ENCODE measurements at places on chromosomes 7 and 10.

GRCh38 chr7:20474249-20474648 is 141.2 kb upstream of the ABCB5 start:
- H3K27me3 ChIP-seq, result no peaks in the 10 kb centered on the region
- no peaks in the 10 kb centered on the region for H3K36me3 ChIP-seq
- no peaks in the 10 kb centered on the region for H3K4me1 ChIP-seq
- DNase-seq, result no peak

GRCh38 chr7:109354000-109354399 is 784.3 kb downstream of the DNAJB9 start:
- H3K4me1 ChIP-seq, result no peaks in the 10 kb centered on the region
- H3K27me3 ChIP-seq, result no peaks in the 10 kb centered on the region
- no peak for DNase-seq

DNA sequence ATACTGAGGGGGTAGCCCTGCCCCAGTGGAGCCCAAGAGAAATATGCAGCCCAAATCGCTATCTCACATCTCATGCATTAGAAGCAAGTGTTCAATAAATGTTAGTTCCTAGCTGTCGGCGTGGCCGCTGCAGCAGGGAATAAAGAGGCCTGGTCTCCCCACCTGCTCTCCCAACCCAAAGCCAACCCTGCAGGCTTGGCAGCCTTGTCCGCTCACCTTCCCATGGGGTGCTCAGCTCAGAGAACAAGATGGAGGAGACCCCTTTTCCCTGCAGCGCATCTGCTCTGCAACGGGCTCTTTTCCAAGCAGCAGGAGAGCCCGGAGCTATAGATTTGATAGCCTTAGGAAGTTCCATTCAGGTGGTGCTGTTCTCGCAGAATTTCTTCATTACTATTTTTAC is 12.0 kb upstream of the DOCK1 start:
- H3K4me3 ChIP-seq, result no peak overlapping the region
- H3K27me3 ChIP-seq, result peaks cover 8% of the 10 kb centered on the region
- peaks cover 1% of the 10 kb centered on the region for H3K4me1 ChIP-seq

DNA sequence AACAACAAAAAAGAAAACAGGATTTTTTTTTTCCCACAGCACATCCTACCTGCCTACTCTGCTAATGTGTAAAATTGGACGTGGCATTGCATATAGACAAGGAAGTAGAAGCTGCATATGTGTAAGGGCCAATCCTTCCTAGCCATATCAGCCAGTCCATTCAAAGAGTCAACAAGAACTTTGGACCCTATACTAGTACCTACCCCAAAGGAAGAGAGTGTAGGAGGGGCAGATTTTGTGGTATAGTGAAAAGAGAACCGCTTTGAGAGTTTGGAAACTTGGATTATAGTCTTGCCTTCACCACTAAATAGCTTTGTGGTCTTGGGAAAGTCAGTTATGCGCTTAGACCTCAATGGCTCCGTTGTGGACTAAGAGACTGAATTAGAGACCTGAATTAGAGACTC is 12.1 kb upstream of the MCU start:
- DNase-seq, result no peak
- peaks cover 5% of the 10 kb centered on the region for H3K4me1 ChIP-seq
- no peak overlapping the region for H3K4me3 ChIP-seq

GRCh38 chr7:79304711-79305110 is 148.8 kb downstream of the MAGI2 start:
- no peaks in the 10 kb centered on the region for H3K27me3 ChIP-seq
- no peaks in the 10 kb centered on the region for H3K4me1 ChIP-seq
- no peak for DNase-seq
- H3K4me3 ChIP-seq, result no peak overlapping the region
- H3K27ac ChIP-seq, result no peak overlapping the region
- H3K36me3 ChIP-seq, result no peaks in the 10 kb centered on the region

- H3K27me3 ChIP-seq, result no peaks in the 10 kb centered on the region
- H3K4me1 ChIP-seq, result peaks cover 1% of the 10 kb centered on the region
- no peak overlapping the region for H3K4me3 ChIP-seq
- no peak for DNase-seq
- H3K36me3 ChIP-seq, result peaks cover 20% of the 10 kb centered on the region
- H3K27ac ChIP-seq, result no peak overlapping the region
Observed at GRCh38 chr10:32273336-32273735, 73.6 kb downstream of the EPC1 start.

GRCh38 chr7:137539111-137539715 is 195.7 kb upstream of the PTN start:
- DNase-seq, result peak; percentile 91
- H3K27ac ChIP-seq, result peak overlapping the region; percentile 69
- H3K27me3 ChIP-seq, result no peaks in the 10 kb centered on the region
- H3K4me1 ChIP-seq, result peaks cover 3% of the 10 kb centered on the region
- H3K4me3 ChIP-seq, result no peak overlapping the region
- H3K36me3 ChIP-seq, result no peaks in the 10 kb centered on the region

DNA sequence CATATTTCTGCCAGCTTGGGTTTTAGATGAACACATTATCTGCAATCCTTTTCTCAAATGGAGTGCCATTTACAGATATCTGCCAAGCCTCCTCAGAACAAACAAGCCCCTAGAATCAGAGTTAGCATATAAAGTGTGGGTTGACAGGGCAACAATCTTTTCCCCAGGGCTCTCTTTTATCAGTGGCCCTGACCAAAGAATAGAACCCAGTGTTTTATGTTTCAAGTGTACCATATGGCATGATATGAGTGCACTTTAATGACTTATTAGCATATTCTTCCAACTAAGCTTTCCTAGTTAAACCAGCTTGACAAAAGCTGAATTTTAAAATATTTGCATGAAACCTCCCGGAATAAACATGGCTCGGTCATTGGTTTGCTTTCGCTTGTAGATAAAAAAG is 57.3 kb downstream of the EVX1 start:
- H3K27me3 ChIP-seq, result no peaks in the 10 kb centered on the region
- H3K4me3 ChIP-seq, result no peak overlapping the region
- no peaks in the 10 kb centered on the region for H3K36me3 ChIP-seq
- DNase-seq, result no peak

DNA sequence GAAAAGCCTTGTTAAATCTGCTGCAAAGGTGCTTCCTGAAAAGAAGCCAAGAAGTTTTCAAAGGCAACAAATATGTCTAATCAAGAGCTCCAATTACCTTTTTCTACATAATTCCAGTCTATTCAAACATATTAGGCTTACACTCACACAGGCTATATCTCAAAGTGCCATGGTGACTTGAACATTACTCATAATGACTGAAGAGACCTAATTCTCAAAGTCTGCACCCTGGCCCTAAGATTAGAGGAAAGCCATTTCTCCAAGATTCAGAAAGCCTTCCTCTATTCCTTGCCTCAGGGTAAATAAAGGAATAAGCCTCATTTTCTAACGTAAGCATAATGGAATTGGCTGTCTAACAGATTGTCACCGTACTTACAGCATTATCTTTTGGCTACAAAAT is 78.3 kb upstream of the THSD7A start:
- no peaks in the 10 kb centered on the region for H3K36me3 ChIP-seq
- no peaks in the 10 kb centered on the region for H3K27me3 ChIP-seq
- DNase-seq, result no peak
- H3K4me1 ChIP-seq, result no peaks in the 10 kb centered on the region

GRCh38 chr10:62826273-62826672 is 10.1 kb upstream of the EGR2 start:
- H3K36me3 ChIP-seq, result no peaks in the 10 kb centered on the region
- H3K27ac ChIP-seq, result no peak overlapping the region
- H3K27me3 ChIP-seq, result peaks cover 3% of the 10 kb centered on the region
- DNase-seq, result no peak

DNA sequence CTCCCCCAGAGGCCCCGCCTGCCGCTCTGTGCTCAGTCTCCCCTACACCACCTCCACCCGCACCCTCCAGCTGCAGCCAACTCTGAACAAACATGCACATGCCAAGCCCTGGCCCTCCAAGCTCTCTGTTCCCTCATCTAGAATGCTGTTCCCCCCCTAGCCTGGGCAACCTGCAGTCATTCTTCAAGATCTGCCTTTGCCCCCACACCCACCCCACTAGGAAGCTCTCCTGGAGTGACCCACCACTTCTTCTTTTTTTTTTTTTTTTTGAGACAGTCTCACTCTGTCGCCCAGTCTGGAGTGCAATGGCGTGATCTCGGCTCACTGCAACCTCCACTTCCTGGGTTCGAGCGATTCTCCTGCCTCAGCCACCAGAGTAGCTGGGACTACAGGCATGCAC is 13.7 kb downstream of the MYL10 start:
- H3K27ac ChIP-seq, result no peak overlapping the region
- peaks cover 48% of the 10 kb centered on the region for H3K27me3 ChIP-seq
- H3K4me1 ChIP-seq, result peaks cover 19% of the 10 kb centered on the region
- H3K4me3 ChIP-seq, result no peak overlapping the region
- DNase-seq, result no peak
- H3K36me3 ChIP-seq, result no peaks in the 10 kb centered on the region

- H3K27ac ChIP-seq, result no peak overlapping the region
- H3K4me1 ChIP-seq, result no peaks in the 10 kb centered on the region
Observed at GRCh38 chr10:58981846-58982245, 194.6 kb upstream of the PHYHIPL start.

GRCh38 chr7:84913731-84914130 is 273.1 kb downstream of the SEMA3D start:
- no peaks in the 10 kb centered on the region for H3K4me1 ChIP-seq
- H3K4me3 ChIP-seq, result no peak overlapping the region
- no peaks in the 10 kb centered on the region for H3K27me3 ChIP-seq
- no peak overlapping the region for H3K27ac ChIP-seq
- H3K36me3 ChIP-seq, result no peaks in the 10 kb centered on the region

- H3K4me1 ChIP-seq, result peaks cover 15% of the 10 kb centered on the region
- DNase-seq, result peak; percentile 88
- H3K27ac ChIP-seq, result peak within 1 kb of the TSS; percentile 88
- peak within 1 kb of the TSS; percentile 91 for H3K4me3 ChIP-seq
- no peaks in the 10 kb centered on the region for H3K36me3 ChIP-seq
Observed at GRCh38 chr10:116849248-116850057, at the start of gene ENO4. Gene ENO4 (plus strand): TSS chr10:116849499. CDS start chr10:116849567, 68 bp downstream.

DNA sequence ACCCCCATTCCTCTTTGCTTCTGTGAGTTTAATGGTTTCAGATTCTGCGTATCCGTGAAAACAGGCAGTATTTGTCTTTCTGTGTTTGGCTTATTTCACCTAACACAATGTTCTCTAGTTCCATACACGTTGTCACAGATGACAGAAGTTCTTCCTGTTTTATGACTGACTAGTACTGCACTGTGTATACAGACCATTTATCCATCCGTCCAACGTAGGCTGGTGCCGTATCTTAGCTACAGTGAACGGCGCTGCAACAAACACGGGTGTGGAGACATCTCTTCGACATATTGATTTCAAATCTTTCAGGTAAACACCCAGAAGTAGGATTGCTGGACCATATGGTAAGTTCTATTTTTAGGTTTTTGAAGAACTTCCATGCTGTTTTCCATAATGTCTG is 181.7 kb downstream of the PARD3 start:
- peaks cover 2% of the 10 kb centered on the region for H3K4me1 ChIP-seq
- no peaks in the 10 kb centered on the region for H3K27me3 ChIP-seq
- no peak overlapping the region for H3K27ac ChIP-seq
- DNase-seq, result no peak
- H3K4me3 ChIP-seq, result no peak overlapping the region
- peaks cover 6% of the 10 kb centered on the region for H3K36me3 ChIP-seq

DNA sequence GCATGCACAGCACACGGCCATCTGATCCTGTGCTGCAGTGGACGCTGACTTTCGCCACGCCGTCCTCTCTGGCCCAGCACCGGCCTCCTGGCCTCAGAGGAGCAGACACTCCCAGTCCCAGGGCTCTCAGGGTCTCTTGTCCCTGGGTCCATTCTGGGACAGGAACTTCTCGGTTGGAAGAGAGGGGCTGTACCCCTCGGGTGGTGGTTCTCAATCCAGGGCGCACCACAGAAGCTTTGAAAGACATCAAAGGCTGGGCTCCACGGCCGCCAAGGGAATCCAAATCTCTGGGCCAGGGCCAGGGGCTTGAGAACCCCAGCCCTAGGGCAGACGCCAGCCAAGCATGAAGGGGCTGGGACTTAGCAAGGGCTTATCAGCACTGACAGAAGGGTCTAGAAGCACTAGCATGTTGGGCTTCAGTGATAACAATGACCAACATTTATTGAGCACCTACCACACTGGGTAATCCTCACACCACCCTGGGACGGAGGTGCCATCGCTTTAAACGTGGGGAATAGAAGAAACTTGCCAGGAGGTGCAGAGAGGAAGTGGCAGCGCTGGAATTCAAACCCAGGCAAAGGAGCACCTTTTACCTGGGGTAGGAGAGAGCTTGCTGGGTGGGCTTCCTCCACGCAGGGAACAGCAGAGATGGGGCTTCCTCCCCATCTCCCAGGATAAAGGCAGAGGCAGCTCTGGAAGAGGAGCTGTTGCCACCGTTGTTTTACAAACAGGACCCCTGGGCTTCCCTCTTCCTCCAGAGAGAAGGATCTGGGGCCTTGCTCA is 1.8 kb upstream of the PYROXD2 start:
- peaks cover 59% of the 10 kb centered on the region for H3K36me3 ChIP-seq
- H3K27ac ChIP-seq, result no peak overlapping the region
- peaks cover 24% of the 10 kb centered on the region for H3K4me1 ChIP-seq
- no peak overlapping the region for H3K4me3 ChIP-seq

GRCh38 chr7:24980534-24981170 is 674 bp upstream of the OSBPL3 start:
- H3K36me3 ChIP-seq, result no peaks in the 10 kb centered on the region
- no peaks in the 10 kb centered on the region for H3K27me3 ChIP-seq
- H3K27ac ChIP-seq, result peak overlapping the region; percentile 89
- H3K4me1 ChIP-seq, result peaks cover 16% of the 10 kb centered on the region
- peak overlapping the region; percentile 90 for H3K4me3 ChIP-seq

GRCh38 chr10:123346581-123346980 is 192.4 kb downstream of the BUB3 start:
- H3K36me3 ChIP-seq, result no peaks in the 10 kb centered on the region
- no peaks in the 10 kb centered on the region for H3K4me1 ChIP-seq
- no peak overlapping the region for H3K27ac ChIP-seq
- DNase-seq, result no peak

GRCh38 chr7:95700917-95701316 is 71.4 kb upstream of the DYNC1I1 start:
- H3K27ac ChIP-seq, result no peak overlapping the region
- no peaks in the 10 kb centered on the region for H3K27me3 ChIP-seq
- no peaks in the 10 kb centered on the region for H3K4me1 ChIP-seq
- no peaks in the 10 kb centered on the region for H3K36me3 ChIP-seq
- no peak overlapping the region for H3K4me3 ChIP-seq
- no peak for DNase-seq

- peaks cover 11% of the 10 kb centered on the region for H3K27me3 ChIP-seq
- H3K4me1 ChIP-seq, result peaks cover 5% of the 10 kb centered on the region
- no peak overlapping the region for H3K27ac ChIP-seq
- peaks cover 4% of the 10 kb centered on the region for H3K36me3 ChIP-seq
- no peak overlapping the region for H3K4me3 ChIP-seq
Observed at GRCh38 chr7:128427289-128427891, 17.6 kb upstream of the IMPDH1 start.

- H3K27me3 ChIP-seq, result no peaks in the 10 kb centered on the region
- H3K4me3 ChIP-seq, result no peak overlapping the region
- peak overlapping the region; percentile 82 for H3K27ac ChIP-seq
Observed at GRCh38 chr10:72332423-72333111, 22.2 kb downstream of the DNAJB12 start.

All from mesenchymal stem cell (in vitro differentiated cells and primary cell).